ENCODE measurements at places on chromosomes 7 and 10.

GRCh38 chr10:90930971-90931871, 10.3 kb upstream of the ANKRD1 start:
- DNase-seq: no peak

DNA sequence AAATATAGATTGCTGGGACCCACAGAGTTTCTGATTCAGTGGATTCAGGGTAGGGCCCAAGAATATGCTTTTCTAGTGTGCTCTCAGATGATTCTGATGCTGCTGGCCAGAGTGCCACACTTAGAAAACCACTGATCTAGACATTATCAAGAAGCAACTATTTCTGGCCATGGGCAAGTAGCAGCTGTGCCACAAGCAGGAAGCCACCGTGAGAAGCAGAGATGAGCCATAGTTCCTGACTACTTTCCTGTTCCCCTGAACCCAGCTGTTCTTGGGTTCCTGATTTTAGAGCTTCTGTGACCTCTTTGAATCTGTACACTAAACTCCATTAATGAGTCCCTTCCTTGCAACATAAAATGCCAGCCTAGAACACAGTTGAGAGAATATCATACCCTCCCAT, 38.1 kb upstream of the PIK3AP1 start:
- no peak for DNase-seq

GRCh38 chr10:99854860-99855259, 72.4 kb downstream of the ABCC2 start:
- DNase-seq: no peak

DNA sequence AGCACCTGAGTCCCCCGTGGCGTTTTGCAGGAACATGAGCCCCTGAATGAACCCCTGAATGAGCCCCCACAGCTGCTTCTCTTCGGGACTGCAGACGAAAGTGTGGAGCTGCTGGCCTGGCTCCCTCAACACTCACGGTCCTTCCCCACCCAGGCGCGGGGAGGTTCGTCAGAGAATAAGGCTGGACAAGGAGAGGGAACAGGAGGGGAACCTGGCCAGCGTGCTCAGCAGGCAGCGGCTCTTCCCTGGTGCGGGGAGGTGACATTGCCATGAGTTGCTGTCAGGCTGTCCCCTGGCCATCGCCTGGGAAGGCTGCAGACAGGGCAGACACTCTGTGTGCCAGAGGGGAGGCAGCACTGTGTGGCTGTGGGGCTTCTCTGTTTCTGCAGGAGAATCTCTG, 80.9 kb upstream of the SHH start:
- DNase-seq: no peak

DNA sequence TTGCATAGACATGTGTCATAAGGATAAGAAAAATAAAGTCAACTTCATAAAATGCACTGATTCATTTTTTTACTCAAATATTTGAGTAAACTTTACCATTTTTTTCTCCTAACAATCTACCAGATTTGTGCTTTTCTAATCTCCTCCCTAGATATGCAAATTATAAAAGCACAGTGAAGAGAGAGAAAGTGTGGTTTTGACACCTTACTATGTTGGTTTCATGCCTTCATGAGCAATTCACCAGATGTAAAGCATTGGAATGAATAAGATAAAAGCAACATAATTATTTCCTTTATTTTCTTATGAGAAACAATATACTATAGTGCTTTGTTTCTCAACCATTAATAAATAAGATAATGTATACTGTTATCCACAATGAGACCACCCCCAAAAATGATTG, 432.5 kb upstream of the PCDH15 start:
- no peak for DNase-seq

DNA sequence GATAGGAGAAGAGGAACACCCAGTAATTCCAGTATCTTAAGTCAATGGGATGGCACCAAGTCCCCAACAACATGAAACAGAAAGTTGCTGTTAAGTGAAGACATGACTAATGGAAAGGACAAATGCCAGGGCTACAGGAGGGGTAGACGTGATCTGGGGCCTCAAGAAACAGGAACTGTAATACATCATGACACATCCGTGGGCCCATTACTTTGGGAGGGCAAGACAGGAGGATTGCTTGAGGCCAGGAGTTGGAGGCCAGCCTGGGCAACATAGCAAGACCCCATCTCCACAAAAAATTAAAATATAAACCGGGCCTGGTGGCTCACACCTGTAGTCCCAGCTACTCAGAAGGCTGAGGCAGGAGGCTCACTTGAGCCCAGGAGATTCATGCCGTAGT, 408.6 kb upstream of the PRKCQ start:
- no peak for DNase-seq

DNA sequence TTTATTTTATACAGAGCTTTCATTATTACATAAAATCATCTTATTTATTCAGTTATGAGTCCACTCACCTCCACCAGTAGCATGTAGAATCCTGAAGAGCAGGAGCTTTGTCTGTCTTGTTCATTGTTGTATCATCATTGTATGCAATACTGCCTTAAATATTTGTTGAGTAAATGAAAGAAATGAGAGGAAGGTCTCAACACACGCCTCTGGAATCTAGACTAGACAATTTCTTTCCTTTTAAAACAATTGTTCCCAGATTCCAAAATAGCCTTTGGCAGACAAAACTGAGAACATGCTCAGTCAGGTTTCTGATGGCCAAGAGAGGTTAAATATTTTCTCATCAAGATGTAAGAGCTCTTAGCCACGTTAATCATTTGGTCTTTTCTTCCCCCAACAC, 173.1 kb upstream of the AGR3 start:
- no peak for DNase-seq

GRCh38 chr7:37901236-37901827, 15.3 kb downstream of the SFRP4 start:
- no peak for DNase-seq

DNA sequence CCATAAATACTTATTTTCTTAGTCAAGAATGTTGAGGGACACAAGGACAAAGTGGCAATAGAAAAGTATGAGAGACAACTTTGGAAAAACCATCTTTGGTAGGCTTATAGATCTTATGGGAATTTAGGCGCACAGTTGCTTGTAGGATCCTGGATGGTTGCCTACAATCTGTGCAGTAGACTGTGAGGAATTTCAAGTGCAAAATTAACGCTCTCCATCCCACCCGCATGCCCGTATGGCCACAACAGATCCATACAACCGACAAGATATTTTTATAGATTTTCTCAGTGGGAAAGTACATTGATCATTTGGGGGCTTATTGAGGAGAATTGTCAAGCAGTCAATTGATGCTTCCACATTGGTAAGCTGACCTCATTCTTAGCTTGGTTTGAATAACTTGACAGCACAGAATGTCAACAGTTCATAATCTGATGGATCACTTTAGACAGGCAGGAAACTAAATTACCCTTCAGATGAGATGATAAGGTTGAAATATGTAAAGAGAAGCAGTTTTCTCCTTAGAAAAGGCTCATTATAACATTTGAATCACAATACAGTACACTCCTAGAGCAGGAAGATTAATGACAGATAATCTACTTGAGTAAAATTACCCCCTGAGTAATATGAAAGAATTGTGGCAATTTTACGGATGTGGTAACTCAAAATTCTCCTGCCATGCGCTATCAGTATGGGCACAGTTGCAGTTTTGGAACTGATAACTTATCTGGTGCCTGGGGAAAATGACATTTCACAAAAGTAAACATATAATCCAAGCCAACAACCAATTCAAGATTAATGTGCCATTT, 479.7 kb downstream of the KIF20B start:
- no peak for DNase-seq

- no peak for DNase-seq
Measured at GRCh38 chr7:28315565-28316410, 96.5 kb upstream of the CREB5 start.

- DNase-seq: no peak
Measured at GRCh38 chr7:151726652-151727578, 150.0 kb downstream of the PRKAG2 start.

DNA sequence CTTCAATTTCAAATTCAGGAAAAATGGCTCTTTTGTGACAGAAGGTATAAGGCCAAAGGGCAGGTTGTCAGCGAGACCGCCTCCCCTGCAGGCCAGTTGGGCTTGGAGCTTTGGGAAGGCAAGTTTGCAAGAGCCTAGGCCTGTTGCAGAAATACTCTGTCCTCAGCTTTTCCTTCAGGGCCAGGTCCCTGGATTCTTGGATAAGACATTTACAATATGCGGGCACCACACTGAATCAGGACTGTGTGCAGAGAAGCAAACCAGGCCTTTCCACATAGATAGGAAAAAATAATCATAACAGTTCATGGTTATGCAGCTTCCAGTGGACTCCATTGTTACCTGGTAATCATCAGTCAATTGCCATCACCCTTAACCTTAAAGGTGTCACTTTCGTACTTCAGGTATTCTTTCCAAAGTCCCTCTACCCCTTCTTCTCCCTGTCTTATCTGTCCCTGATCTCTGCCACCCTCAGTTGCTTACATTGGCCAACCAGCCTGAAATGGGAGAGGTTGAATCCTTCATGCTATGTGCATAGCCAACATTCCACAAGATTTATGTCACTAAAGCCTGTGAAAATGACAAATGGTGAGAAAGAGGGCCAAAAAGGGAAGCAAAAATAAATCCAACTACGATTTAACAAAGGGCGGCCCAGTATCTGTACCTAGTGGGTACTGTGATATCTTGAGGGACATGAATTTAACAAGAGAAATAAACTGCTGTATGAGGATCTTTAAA, 304.5 kb upstream of the NFE2L3 start:
- DNase-seq: no peak

DNA sequence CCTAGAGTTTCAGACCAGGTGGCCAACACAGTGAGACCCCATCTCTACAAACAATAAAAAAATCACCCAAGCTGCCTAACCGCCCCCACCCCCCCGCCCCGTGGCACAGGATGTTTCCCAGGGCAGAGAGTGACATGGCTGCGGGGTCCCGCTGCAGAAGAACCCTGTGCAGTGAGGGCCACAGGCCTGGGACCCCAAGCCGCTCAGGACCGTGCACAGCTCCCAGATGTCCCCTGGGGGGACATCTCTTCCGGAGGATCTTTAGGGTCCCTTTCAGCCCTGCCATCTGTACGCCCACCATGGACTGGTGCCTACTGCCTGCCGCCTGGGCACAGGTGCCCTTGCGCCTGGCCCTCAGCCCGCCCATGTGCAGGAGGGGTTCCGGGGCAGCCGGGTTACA, 373.6 kb downstream of the DNAJB6 start:
- no peak for DNase-seq

- DNase-seq: no peak
Measured at GRCh38 chr7:130277763-130278643, 11.3 kb downstream of the CPA2 start.

DNA sequence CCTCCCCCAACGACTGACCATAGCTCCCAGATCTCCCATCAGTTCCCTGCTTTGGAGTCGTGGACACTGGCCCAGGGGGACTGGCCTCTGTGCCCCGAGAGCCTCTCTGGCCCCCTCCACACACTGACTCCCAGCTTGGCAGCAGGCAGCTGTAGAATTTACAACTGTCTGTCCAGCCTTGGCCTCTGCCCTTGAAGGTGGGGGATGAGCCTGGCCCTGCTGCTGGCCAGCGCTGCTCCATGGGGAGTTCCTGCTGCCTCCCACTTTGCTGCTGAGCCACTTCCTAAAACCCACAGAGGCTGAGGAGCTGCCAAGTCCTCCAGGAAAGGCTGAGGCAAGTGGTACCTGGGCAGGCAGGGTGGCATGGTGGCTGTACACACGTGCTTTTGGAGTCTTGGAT, 147.1 kb downstream of the WDR11 start:
- DNase-seq: no peak

GRCh38 chr10:21803374-21803773, 200.2 kb downstream of the DNAJC1 start:
- no peak for DNase-seq

GRCh38 chr7:115831371-115831770, 199.2 kb downstream of the TFEC start:
- DNase-seq: no peak

DNA sequence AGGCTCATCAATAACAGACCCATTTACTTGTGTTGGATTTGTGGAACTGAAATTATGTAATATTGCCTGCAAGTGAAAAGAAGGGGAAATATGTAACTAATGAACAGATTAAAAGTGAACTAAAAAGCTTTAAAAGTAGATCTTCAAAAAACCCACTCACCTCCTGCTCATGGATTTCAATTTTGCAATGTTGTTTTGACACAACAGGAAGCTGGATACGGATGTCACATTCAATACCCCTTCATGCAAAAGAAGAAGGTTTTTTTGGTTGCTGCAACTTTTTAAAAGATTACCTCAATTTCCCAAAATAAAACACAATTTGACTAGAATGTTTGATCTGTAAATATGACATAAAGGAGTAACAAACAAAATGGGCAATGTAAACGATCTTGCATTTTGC, 3.3 kb downstream of the MKI67 start:
- no peak for DNase-seq

DNA sequence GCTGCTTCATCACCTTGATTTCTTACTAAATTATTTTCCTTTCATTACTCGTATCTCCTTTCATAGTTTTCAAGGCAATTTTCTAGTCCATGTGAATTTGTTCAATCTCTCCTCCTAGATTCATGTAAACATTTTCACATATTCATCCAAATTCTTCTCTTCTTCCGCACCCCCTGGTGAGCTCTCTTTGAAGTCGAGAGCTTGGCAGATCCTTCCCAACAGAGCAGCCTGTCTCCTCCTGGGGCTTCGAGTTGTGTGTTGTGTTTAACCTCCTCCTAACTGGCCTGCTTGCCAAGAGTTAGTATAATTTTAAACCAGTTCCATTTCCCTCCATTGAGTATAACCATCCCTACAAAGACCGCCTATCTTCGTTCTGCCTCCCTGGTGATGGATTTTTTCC, 272.4 kb upstream of the CELF2 start:
- no peak for DNase-seq

- no peak for DNase-seq
Measured at GRCh38 chr10:131806646-131807317, 94.0 kb upstream of the PPP2R2D start.
